ENCODE measurements at places on chromosomes 1 and 21.

GRCh38 chr1:43449708-43450069, 4.0 kb downstream of the HYI start:
- DNase-seq: no peak

DNA sequence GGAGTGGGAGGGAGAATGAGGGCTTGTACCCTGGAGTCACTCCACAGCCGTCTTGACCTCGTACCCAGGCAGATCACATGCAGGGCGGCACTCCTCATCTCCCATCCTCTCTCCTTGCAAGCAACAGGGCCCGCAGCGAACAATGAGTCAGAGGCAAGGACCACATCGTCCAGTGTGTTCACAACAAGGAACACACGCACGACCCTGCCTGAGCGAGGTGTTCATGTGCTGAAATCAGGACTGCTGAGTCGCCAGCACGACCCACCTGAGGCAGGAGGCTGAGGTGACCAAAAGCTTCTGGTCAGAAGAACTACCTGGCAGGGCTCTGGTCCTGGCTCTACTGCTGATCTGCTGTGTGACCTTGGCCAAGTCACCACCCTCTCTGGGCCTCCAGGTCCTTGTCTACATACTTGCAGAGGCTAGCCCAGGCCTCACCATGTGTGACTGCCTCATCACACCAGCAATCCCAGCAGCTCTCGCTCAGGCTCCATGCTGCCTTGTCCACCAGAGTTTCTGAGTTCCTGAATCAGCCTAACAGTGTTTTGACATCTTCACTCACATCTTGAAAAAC, 78.0 kb downstream of the SSBP3 start:
- no peak for DNase-seq

DNA sequence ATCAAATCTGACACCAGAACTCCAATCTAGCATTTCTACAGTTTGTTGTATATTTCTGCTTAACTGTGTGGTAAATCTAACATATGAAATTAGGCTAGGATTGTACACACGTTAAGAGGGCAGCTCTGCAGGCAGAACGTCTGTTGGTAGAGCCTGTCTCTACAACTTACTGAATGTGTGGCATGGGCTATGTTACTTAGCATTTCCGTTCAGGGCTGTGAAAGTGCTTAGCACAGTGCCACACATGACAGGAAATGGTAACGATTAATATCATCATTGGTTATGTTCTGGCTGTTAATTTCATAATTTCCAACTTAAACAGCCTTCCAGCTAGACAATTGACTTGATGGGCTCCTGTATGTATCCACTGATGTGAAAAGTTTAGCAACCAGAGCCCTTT, 9.6 kb upstream of the C8B start:
- DNase-seq: no peak

GRCh38 chr1:50453266-50453665, 30.0 kb upstream of the DMRTA2 start:
- DNase-seq: no peak
